ENCODE measurements at places on chromosomes 13 and 19.

- DNase-seq = no peak
Observed at GRCh38 chr13:102508411-102508810, 88.4 kb upstream of the TPP2 start.

DNA sequence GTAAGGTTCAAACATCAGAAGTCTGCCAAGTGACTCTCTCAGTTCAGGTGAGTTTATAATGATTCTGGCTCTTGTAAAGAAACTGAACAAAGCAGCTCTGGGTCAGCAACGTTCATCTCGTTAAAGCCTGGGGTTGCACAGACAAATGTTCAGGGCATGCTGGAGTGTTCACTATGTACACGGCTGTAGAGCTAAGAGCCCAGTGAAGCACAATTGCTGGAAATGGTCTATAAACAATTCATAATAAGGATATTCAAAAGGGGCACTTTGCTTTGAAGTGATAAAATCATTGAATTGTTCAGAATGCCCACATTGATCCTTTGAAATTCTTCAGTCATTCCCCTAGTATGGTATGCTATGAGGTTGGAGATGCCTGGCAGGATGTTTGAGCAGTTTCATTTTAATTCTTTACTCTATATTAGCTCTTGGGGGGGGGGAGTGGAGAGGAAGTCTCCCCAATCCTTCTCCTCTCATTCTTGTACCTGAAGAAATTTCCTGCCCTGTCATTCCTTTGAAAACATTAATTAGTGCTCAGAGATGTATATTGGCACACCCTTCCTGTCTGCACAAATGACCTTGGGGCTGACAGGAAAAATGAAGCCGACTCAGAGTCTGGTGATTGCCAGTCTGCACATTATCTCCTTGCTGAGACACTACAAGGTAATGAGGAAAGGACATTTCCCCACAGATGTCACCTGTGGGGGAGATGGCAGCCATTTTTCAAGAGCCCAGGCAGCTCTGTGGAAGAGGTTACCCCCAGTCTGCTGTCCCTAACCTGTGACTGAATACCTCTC lies 145.5 kb downstream of the DLEU7 start:
- no peak for DNase-seq

- no peak for DNase-seq
Observed at GRCh38 chr19:32977280-32977679, 5.2 kb downstream of the FAAP24 start.

DNA sequence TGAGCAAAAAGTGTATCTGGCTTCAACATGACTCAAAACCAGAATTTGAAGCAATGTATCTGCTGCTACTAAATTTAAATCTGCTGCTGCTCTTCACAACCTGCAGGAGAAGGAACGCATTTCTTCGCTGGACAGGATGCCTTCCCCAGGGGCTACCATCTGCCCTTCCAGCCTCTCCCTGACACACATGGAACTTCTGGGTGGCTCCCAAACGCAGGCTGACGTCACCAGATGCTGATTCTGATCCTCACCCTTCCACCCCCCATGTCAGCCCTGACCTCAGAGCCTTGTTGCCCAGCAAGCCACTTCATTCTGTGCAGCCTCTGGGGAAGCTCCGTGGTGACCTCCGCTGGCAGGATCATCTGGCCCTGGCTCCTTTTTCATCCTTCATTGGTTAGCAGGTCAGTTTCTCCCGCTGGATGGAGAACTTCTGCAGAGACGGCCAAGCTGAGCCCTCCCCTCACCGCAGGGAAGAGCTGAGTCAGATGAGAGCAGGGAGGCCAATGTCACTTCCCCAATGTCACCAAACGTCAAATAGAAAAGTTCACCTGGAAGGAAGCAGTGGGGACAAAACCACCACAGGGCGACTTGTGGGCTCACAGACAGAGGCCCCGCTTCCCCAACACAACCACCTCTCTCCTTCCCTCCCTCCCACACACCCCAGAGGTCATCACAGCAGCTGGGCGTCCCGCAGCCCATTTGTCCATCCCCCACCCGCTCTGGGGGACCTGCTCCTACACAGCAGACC lies 14.0 kb upstream of the RAB20 start:
- DNase-seq = no peak

GRCh38 chr19:40811478-40812341 lies 12.7 kb downstream of the EGLN2 start:
- DNase-seq = no peak

DNA sequence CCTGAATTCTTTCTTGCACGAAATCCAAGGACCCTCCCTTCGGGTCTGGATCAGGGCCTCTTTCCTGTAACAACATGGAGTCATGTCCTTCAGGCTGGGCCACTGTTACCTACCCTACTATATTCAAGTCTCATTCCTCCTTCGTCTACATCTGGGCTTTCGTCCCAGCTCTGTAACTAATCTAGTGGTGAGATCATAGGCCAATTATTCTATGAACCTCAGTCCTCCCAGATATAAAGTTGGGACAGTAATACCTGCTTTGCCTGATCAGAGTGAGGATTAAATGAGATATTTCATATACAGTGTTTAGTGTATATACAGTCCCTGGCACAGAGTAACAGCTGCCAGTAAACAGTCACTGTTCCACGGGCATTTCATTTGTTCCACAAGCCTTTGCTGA lies 48.3 kb upstream of the ATP12A start:
- no peak for DNase-seq

- DNase-seq = no peak
Observed at GRCh38 chr13:113117911-113118260, 4.7 kb upstream of the F10 start.

DNA sequence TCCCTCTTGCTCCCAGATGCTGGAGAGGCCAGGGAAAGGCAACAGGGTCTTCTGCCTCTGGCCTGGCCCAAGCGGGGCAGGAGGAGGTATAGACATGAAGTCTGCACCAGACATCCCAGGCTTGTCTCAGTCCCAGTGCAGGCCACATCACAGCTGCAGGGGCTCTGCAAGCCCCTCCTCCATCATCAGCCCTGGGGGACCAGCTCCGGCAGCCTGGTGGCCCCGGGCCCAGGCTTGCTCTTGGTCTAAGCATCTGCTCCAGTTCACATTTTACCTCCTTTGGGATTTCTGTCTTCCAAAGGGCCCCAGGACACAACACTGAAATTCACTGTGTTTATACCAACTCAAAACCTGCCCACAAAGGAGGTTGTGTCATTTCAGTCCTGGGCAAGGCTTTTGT lies 359.4 kb downstream of the ZNF536 start:
- DNase-seq = no peak

GRCh38 chr13:36817996-36818803 lies 822 bp upstream of the RFXAP start:
- no peak for DNase-seq

DNA sequence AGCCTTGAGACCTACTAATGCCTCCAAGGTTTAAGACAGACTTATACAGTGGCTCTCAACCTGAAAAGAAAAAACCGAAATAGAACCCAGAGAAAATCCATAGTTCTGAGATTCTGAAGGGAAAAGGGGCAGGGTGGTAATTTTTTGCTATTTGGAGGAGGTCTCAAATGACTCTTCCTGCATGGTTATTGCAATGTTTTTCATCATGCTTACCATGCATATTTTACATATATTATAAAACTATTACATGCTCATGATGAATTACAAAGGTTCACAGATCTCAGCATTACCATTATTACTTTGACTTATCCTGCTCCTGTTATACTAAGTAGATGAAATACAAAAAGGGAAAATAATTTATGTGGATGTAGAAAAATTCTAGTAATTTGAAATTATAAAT lies 47.6 kb downstream of the N4BP2L2 start:
- no peak for DNase-seq

DNA sequence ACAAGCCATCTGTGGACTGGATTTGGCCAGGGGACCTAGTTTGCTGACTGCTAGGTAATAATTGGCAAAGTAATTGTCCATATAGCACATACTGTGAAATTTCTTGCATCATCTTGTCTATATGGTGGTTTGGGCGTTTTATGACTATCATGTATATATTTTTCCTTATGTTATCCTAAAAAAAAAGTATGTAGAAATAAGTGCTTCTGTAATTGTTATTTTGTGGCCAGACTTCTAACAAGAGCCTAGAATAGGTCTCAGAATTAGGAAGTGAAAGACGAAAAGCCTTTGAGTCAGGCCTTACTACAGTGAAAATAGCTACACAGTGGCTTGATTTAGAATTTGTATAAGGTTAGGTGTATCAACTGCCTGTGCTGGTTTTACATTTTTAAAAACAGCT lies 4.2 kb downstream of the FNDC3A start:
- DNase-seq = no peak

DNA sequence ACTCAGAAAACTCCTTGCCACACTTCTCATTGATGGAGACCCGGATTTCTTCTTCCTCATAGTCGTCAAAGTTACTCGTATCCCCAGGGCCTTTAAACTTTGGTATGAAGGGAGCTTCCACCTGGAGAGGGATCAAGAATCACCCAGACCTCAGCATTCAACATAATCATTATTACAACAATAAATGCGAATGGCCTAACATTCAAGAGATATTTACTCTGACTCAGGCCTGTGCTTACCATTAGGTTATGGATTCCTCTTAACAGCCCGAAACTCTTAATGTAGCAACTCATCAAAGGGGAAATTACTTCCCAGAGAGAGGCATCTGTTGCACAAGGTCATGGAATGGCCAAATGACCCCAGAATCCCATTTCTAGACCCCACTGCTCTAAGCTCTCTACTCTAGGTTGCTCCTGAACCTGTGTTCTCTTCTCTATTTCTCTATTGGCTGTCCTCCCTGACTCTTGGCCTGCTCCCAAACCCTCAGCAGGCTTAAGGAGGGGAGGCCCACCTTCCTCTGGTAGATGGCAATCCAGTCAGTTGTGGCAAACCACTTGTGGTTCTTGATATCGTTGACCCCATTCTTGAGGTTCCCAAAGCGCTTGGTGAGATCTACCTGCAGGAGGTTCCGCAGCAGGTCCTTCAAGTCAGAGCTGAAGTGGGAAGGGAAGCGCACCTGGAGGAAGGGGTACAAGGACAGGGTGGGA lies 2.7 kb upstream of the SAMD1 start:
- no peak for DNase-seq

GRCh38 chr19:20662421-20663105 lies 1.2 kb upstream of the ZNF626 start:
- DNase-seq = no peak

GRCh38 chr13:113029487-113030258 lies 60.7 kb downstream of the MCF2L start:
- no peak for DNase-seq

DNA sequence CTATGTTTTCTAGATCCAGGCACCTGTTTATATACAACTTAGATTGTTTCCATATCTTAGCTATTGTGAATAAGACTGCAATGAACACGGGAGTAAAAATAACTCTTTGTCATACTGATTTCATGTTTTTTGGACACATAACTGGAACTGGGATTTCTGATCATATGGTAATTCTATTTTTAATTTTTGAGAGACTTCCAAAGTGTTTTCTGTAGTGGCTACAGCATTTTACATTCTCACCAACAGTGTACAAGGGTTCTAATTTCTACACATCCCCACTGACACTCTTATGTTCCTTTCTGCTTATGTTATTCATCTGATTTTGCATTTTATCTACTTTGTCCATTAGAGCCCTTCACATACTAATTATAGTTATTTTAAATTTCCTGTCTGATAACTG lies 1152.9 kb downstream of the SLITRK1 start:
- no peak for DNase-seq

DNA sequence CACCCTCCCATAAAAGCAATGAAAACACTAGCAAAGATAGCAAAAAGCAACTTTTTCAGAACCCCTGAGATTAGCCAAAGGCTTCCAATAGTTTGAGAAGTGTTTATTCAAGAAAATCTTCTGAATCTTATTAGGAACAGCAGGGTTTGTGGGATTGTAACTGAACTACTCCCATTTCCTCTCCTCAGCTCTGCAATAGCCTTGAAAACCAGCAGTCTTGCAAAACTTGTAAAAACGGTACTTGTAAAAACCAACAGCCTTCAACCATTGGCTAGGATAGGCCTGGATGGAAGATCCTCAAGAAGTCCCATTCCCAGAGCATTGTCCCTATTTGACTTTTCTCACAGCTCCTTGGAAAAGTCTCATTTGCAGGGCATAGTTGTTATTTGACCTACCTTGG lies 12.1 kb downstream of the RNASEH2B start:
- DNase-seq = no peak

GRCh38 chr13:54852831-54853230 lies 1824.2 kb downstream of the OLFM4 start:
- no peak for DNase-seq

GRCh38 chr13:45850027-45850613 lies 1.4 kb downstream of the SIAH3 start:
- DNase-seq = no peak

DNA sequence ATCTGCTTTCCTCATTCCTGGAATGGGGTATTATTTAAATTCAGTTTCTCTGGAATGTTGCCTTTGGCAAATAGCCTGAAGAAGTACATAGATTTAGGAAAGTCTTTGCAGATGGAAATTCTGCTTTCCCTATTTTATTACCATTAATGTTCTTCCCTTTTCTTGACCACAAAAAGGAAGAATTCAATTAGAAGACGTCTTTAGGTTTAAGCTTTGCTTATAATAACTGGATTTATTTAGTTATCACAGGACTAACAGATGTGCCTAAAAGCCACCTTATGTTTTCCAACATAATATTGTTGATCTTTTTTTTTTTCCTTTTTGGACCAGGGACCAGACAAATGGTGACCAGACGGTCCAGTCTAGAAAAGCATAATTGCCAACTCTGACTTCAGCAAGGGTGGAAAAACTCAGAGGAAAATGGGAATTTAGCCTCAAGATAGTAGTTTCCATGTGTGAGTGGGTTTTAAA lies 210.1 kb upstream of the SPRY2 start:
- no peak for DNase-seq

DNA sequence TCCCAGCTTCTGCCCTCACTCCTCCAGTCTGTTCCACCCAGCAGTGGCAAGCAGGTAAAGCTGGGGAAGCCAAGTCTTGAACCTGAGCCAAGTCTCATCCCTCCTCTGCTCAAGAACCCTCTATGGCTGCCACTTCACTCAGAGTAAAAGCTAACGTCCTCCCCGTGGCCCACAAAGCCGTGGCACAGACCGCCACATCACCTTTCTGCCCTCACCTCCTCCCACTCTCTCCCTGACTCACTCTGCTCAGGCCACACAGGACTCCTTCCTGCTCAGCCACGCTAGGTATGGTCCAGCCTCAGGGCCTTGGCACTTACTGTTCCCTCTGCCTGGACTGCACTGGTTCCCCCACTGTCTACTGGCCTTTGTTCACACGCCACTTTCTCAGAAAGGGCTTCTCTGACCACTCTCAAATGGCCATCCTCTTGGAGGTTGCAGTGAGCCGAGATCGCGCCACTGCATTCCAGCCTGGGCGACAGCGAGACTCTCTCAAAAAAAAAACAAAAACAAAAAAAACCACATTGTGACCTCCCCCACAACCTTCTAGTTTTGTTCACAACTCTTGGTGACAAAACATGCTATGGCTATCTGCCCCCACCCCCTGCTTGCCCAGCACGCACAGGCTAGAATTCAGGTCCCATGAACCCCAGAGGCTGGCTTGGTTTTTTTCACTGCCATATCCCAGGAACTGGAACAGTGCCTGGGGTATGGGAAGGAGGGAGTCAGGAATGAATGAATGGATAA lies 15.8 kb downstream of the NDUFB7 start:
- DNase-seq = no peak

GRCh38 chr13:78742659-78743058 lies 83.7 kb upstream of the OBI1 start:
- no peak for DNase-seq

- DNase-seq = no peak
Observed at GRCh38 chr13:27125357-27126282, 46.0 kb downstream of the USP12 start.
